Naive thymus-derived CD8-positive, alpha-beta T cell (primary cell): ENCODE measurements at places on chromosomes 13 and 19. TPM values are rescaled to one million over a fixed set of nuclear protein-coding genes. Genes with fewer than 3 reads are reported as not detected.

The XPO4 gene
- total RNA-seq, result 25.5 TPM

The BRME1 gene
- total RNA-seq, result 3.0 TPM

The RPS15 gene
- total RNA-seq, result 1,928 TPM

The FGF22 gene
- 2.4 TPM for total RNA-seq

The NPHS1 gene
- total RNA-seq, result not detected

The LSR gene
- total RNA-seq, result 57.4 TPM

The C1QTNF9 gene
- total RNA-seq, result 0.26 TPM

The PSG7 gene
- total RNA-seq, result not detected

The ZNF738 gene
- 9.8 TPM for total RNA-seq

The NCAN gene
- total RNA-seq, result not detected

The PABPC3 gene
- 1.1 TPM for total RNA-seq

The RPS16 gene
- 3,760 TPM for total RNA-seq

The MIPEP gene
- 9.4 TPM for total RNA-seq

The NXNL1 gene
- total RNA-seq, result not detected

The VMAC gene
- 32.7 TPM for total RNA-seq

The EPSTI1 gene
- total RNA-seq, result 11.4 TPM

The PRODH2 gene
- total RNA-seq, result not detected

The ZNF66 gene
- 15.7 TPM for total RNA-seq

The ZNF835 gene
- 6.9 TPM for total RNA-seq

The CGB7 gene
- total RNA-seq, result not detected

The LPAR6 gene
- 14.0 TPM for total RNA-seq

The CYP4F8 gene
- total RNA-seq, result not detected

The SULT2B1 gene
- total RNA-seq, result not detected

The ESD gene
- 64.1 TPM for total RNA-seq

The ATP4A gene
- not detected for total RNA-seq

The RXFP2 gene
- total RNA-seq, result not detected

The APOC4 gene
- total RNA-seq, result not detected

The ZNF649 gene
- total RNA-seq, result 40.5 TPM

The ACP7 gene
- total RNA-seq, result not detected

The NLRP13 gene
- total RNA-seq, result not detected

The PLK5 gene
- total RNA-seq, result not detected

The KRTDAP gene
- not detected for total RNA-seq

The SHC2 gene
- 3.6 TPM for total RNA-seq

The YJEFN3 gene
- total RNA-seq, result 12.8 TPM
